GM03348 (cell line): ENCODE measurements at places on chromosomes 4 and X.
A peak's percentile ranks its signal among the peaks of the same experiment; 100 is the strongest.

DNA sequence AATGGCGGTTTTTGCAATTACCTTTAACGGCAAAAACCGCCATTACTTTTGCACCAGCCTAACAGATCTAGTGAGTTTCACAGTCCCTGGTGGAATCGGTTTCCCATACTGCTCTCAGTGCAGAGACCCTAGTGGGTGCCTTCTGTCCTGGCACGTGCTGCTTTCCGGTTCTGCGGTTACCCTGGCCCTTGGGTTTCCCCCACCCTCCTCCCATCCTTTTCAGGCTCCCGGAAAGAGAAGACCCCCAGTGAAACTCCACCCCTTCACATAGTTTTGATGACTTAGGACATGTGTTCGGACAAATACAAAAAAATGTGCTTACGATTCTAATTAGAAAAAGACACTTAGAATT is 36.9 kb downstream of the NLGN3 start:
- DNase-seq = peak; percentile 6

GRCh38 chrX:39953879-39954278 is 143.9 kb downstream of the BCOR start:
- no peak for DNase-seq

GRCh38 chr4:100106982-100107381 is 83.3 kb downstream of the DDIT4L start:
- DNase-seq = no peak

- DNase-seq = no peak
Observed at GRCh38 chrX:135632353-135632752, 81.1 kb upstream of the CT45A1 start.

- no peak for DNase-seq
Observed at GRCh38 chr4:26175006-26175786, 145.6 kb upstream of the RBPJ start.
